ENCODE measurements at places on chromosomes 2 and 18.

GRCh38 chr18:65788373-65788772, 37.6 kb downstream of the CDH7 start:
- DNase-seq = no peak

DNA sequence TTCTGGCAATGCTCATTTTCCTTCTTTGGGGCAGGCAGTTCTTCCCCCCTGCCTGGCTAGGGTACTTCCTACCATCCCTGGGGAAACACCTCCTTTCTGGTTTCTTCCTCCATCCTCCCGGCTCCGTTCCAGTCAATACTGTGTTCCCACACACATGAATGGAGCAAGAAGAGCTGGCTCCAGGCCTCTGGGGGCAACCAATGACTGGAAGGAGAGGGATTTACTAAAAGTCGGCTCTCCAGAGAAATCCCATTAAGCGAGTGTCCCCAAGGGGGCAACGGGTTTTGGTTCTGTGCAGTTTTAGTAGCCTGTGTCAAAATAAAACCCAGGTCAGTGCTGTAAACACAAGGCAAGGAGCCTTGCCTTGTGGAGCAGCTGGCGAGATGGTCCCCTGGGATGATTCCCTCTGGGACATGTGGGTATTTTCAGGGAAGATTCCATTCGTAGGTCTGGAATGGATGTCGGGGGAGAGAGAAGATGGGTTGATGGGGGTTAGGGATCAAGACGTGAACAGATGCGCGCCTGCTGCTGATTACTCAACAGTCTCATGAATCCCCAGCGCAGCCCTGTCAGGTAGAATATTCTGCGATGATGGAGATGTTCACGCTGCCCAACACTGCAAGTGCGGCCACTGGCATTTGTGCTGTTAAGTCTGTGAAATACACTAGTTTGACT, 32.0 kb downstream of the EMILIN2 start:
- no peak for DNase-seq

DNA sequence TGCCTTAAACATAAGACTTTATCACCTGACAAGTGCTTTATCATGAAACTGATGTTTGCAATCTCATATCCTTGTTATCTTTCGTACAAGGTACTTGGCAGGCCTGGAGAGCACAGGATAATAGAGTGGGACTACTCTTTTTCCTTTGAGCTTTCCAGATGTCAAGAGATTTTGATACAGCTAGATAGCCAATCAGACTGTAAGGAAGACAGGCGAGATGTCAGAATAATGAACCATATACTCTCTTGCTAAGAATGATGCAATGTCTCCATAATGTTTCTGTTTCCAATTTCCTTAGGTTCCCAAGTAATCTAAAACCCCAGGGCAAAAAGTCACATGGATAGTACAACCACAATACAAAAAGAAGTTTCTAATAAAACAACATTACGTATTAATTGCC, 313.1 kb downstream of the PDE11A start:
- DNase-seq = no peak

- no peak for DNase-seq
Observed at GRCh38 chr18:23629444-23629946, 33.2 kb downstream of the ANKRD29 start.

DNA sequence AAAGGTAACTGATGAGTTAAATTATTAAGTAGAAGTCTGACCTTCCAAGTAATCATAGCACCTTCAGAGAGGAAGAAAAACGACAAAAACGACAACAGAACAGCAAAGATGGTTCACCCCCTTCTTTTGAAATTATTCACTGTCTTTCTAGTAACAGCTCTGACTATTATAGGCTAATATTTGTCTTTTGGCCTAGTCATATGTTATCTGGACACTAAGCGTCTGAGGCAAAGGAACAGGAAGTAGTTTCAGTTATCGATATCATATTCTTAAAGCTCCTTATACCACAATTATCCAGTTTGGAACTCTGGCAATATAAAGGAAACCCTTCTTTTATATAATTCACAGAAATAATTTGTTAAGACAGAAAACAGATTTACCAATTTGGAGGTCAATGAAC, 27.6 kb upstream of the SLC40A1 start:
- DNase-seq = no peak

- DNase-seq = no peak
Observed at GRCh38 chr2:190126798-190127197, 64.3 kb upstream of the MSTN start.

DNA sequence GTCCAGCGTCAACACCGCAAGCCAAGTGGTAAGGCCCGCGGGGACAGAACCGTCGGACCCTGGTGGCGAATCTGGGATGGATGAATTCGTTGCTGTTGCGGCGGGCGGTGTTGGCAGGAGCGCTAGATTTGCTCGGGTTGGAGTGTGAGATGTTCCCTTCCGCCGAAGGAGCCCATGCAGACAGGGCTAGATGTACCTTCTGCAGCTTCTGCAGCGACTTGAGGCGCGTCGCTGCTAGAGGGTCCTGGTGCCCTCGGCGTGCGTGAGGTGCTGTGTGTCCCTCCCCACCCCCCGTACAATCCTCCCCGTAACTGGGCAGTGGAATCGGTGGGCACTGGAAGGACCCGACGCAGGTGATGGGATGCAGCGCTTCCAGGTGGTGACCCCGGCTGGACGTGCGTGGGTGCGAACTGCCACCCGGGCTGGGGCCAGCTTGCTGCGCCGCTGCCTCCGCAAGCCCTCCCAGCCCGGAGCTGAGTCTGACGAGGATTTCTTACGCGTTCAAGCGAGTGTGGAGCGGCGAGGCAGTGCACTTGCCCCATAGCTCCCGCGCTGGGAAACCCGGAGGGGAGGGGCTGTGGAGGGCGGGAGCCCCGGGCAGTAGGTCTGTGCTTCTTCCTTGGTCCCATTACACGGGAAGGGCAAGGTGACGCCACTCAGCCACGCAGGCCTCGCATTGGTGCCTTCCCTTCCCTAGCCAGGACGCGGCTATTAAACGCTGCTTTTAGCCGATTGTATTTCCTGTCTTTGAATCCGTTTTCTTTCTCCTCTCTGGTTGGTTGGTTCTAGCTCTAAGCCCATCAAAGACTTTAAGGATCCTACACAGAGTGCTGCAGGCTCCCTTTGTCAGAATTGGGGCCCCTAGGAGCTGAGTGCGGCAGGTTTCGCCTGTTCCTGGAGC, 34.2 kb downstream of the CHRNA1 start:
- DNase-seq = peak; percentile 17

DNA sequence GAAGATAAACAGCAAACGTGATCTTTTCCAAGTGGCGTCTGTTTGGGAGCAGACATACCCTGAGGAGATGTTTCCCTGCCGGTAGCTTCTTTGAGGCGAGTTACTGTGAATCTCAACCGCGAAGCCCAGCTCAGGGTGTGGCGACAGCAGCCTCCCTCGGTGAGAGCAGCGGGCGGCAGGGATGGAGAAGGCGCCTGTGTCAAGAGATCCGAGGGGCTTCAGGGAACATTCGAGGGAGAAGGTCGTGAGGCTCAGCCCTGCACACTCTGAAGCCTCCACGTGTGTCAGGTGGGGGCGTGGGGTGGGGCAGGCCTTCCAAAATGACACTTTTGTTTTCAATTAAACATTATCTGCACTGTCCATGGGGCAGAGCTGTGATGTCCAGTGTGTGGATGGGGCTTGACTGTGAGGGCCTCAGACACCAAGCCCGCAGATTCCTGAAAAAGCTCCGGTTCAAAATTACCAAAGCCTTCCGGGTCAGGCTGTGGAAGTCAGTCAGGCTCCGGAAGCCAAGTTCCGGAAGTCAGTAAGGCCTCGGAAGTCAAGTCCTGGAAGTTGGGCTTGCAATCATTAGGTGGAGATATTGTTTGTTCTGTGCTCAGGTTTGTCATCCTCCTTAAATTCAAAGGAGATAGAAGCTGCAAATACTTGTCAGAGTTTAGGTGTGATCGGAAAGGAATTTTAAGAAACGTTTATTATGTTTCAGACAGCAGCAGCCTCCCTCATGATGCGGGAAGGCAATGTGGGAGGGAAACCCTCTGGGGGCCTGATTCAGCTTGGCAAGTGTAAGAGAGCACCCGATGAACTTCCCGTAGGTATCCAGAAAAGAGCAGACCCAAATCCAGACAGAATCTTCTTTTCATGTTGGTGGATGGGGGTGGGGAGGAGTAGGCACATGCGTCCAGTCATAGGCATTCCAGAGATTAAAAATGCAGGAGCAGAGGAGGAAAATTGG, 20.7 kb downstream of the SMIM21 start:
- no peak for DNase-seq

DNA sequence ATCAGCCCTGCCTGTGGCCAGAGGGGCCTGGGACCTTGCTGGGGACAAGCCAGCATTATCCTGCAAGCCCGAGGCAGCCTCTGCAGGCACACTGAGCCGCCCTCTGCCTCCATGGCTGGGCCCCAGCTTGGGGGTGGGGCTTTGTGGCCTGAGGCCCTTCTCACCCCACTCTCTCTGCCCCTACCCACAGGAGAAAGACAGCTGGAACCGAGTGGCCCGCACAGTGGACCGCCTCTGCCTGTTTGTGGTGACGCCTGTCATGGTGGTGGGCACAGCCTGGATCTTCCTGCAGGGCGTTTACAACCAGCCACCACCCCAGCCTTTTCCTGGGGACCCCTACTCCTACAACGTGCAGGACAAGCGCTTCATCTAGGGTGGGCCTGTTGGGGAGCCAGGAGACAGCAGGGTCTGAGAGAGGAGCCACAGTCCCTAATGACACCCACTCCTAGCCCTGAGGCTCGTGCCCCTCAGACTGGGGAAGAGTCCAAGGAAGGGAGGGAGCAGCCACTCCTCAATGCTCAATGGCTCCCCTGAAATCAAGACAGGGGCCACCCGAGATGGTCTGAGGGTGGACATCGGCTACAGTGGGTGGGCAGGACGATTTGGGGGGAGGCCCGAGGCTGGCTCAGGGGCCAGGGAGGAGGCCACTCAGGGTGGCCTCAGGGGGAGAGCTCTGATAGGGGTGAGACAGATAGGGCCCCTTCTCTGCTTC, 4.4 kb upstream of the CHRNG start:
- DNase-seq = no peak

GRCh38 chr2:53708988-53709387, 58.6 kb upstream of the CHAC2 start:
- no peak for DNase-seq

DNA sequence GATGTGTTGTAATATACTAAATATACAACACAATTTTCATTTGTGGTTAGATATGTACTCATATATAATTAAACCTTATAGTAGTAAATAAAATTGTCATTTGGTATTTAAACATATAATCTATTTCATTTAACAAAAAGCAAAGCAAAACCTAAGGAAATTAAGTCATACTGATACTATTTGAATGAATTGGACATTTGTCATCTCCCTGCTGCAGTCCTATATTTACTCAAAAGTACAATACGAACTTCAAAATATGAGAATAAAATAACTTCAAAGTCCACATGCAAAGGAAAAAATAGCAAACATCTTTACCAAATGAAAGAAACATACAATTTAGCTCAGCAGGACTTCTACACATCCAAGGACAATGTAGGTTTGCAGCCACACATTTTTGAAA, 11.8 kb upstream of the HAT1 start:
- DNase-seq = no peak

GRCh38 chr18:9437021-9437437, 38.3 kb upstream of the RALBP1 start:
- no peak for DNase-seq

DNA sequence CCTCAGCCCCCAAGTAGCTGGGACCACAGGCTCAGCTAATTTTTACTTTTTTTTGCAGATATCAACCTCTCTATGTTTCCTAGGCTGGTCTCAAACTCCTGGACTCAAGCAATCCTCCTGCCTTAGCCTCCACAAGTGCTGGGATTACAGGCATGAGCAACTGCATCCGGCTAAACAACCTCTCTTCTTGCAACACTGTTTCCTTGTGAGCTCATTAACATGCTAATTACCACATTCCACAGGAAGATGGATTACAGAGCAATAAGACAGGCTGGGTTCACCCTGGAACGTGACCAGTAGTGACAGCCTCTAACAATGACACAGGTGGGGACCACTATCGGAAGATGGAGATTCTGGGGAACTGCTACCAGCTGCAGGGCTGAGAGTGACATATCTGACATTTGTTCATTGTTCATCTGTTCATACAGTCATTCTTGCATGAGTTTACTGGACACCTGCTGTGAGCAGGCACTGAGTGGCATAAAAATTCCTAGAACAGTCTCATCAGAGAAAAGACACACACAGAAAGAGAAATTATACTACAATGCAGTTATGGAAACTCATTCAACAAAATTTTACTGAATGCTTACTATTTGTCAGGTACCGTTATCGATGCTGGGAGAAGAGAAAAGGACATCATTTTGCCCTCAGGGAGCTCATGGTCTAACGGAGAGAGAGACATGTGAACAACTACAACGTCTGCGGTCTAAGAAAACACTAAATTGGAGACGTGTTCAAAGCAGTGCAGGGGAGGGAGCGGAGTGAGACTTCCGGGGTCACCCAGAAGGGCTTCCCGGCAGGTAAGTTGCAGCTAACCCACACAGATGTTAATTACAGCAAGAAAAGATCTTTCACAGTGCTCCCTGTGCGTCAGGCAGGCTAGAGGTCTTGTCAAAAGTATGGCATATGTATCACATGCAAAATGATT, 37.6 kb downstream of the PROC start:
- DNase-seq = no peak

GRCh38 chr18:45974088-45974536, 7.0 kb upstream of the EPG5 start:
- peak; percentile 44 for DNase-seq

DNA sequence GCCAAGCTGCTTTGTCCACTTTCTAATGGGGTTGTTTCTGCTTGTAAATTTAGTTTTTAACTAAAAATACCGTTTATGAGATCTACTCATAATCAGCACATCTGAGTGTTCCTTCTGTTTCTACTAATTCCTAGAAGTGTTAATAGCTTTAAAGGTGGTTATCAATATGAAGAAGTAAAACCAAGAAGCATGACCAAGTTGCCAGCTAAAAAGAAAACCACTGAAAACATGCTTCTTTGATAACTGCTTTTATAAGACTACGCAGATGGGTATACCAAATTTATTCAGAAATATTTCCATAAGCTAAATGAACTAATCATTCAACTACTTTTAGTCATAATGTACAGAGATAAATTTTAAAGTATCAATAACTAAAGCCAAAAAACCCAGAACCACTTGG, 101.8 kb downstream of the C2orf74 start:
- no peak for DNase-seq

DNA sequence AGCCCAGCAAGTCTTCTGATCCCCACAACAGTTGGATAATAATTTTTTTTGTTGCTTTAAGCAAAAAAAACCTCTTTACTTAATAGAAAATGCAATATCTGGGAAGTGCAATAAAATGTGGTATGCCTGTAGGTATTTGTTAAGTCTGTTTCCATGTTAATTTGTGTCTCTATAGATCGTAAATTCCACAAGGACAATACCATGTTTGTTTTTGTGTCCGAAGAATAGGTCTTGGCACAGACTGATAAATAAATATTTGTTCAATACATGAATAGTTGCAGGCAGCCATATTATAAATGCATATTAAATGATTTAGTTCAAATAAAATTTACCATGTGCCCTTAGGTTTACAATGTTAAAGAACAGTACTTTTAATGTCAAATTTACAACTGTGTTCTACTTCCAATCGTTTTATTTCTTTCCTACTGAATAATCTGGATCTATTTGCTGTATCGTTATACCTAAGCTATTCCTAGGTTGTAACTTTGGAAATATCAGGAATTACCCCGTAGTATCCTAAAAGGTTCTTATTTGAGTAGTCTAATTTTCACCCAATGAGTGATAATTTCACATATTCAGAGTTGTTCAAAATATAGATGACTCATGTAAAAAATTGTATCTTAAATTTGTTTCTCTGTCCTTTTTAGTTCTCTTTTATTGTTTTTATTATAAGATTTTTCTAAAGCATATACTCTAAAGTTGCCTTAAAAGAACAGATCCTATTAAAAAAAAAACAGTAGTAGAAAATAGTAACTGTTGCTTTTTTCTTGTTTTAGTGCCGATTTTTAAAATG, 151.8 kb downstream of the EHBP1 start:
- DNase-seq = no peak

Data from activated T-helper 9 cell treated with anti-CD3 and anti-CD28 coated beads, Interleukin-2, amount 50 U/mL, for 16 hours (primary cell).